SJSA1 (cell line): ENCODE measurements at places on chromosomes 13 and 19.

DNA sequence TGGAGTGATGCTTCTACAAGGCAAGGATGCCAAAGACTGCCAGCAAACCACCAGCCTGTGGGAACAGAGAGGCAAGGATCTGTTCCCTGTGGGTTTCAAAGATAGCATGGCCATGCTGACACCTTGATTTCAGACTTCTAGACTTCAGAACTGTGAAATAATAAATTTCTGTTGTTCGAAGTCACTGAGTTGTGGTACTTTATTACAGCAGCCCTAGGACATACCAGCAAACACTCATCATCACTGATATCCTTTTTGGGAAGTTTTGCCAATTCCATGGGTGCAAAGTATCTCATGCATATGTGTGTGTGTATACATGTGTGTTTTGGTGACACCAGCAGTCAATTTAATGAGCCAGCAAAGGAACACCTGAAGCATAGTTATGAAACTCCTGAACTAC lies 21.0 kb downstream of the LMO7 start:
- no peak for DNase-seq

DNA sequence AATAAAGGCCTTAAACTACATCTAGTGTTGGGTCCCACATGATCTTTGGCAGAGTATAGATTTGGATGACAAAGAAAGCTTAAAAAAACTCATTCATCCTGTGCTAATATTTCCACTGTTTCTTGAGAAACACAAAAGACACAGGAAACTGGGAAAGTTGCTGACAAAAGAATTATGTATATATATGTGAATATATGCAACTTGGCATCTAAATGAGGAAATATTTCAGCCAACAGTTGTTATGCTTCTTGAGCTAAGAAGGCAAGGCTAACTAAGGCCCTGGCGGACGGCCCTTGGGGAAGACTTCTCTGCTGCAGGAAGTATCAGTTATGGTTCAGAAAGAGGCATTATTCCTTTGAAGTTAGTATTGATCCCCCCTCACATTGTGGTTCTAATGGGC lies 491.8 kb downstream of the DIAPH3 start:
- no peak for DNase-seq

DNA sequence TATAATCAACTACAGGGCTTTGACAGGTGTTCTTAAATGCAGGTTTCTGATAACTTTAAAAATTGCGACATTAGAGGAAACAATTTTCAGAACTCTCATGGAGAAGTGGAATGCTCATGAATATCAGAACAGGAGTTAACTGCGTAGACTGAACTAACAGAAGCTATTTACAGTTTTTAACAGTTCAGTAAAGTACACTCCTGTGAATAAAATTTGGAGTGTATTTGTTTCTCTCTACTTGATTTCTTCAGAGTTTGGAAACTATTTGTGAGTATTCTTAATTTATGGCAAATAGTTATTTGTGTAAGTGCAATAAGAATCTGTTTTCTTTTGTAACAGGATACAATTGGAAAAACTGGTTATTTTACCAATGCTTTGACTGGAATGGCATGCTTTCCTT lies 114.4 kb downstream of the TNFRSF19 start:
- DNase-seq, result no peak

DNA sequence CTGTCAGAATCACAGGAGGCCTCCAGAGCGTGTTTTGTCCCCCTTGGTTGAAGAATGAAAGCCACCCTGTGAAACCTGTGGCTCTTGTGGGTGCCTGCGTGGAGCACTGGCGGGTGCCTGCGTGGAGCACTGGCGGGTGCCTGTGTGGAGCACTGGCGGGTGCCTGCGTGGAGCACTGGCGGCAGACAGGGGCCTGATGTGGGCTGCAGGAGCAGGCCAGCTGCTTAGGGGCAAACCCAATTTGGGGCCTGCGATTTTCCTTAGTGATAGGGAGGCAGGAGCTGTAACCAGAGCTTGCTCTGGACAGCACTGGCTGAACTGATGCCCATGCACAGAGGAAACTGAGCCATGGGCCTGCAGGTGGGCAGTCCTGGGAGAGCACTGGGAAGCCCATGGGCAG lies 24.3 kb downstream of the ARHGEF7 start:
- DNase-seq, result peak; percentile 5

DNA sequence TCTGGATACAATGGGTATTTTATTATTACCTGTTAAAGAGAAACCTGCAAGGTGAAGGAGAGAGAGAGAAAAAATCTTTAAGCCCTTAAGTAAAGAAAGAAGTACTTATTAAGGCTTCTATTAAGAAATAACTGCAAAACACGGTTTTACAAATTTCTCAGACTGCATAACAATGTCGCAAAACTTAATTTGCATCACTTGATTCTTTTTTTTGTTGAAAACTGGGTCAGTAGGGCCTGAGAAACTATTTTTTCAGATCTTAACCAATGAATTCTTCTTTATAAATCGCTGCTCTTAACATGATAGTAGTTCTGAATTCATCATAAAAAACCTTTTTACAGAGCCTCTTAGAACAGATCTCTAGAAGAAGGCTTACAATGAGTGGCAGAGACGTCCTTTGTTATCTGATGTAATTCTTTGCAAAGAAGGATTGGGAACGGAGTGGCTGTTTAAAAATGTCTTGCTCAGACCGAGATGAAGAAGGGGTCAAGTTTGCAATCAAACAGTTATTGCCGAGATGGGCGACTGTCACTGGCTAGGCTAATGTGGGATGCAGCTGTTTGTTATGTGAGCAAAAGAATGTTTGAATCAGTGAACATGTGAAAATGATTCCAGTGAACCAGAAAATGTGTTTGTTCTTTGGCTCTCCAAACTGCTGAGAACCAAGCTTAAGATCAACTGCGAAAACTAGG lies 76.3 kb downstream of the ZNF536 start:
- DNase-seq, result no peak

- DNase-seq, result no peak
Observed at GRCh38 chr19:33177417-33177979, 16.6 kb upstream of the LRP3 start.

- DNase-seq, result no peak
Observed at GRCh38 chr13:49000247-49000646, 24.5 kb downstream of the FNDC3A start.

DNA sequence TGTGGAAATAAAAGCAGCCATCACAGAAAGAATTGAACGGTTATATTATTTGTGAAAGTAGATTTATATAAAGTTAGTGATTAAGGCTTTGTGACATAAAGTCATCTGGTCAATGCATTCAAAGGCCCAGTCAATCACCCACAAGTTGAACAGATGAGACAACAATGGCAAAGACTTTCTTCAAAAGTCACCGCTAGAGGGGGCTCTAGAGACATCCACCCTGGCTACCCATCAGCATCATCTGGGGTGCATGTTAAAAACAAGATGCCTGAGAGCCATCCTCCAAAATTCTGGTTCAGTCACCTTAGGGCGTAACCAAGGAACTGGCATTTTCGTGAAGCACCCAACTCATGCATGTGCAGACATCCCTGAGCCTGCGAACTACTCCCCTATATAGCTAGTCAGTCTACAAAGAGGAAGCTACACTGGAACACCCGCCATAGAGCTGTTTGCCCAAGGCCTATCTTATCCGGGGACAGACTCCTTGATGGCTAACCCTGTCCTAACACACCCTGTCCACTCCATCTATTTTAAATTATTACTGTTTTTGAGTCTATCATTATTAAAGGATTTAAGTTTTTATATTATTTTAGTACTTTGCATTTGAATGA lies 970.5 kb downstream of the UQCRFS1 start:
- DNase-seq, result no peak

DNA sequence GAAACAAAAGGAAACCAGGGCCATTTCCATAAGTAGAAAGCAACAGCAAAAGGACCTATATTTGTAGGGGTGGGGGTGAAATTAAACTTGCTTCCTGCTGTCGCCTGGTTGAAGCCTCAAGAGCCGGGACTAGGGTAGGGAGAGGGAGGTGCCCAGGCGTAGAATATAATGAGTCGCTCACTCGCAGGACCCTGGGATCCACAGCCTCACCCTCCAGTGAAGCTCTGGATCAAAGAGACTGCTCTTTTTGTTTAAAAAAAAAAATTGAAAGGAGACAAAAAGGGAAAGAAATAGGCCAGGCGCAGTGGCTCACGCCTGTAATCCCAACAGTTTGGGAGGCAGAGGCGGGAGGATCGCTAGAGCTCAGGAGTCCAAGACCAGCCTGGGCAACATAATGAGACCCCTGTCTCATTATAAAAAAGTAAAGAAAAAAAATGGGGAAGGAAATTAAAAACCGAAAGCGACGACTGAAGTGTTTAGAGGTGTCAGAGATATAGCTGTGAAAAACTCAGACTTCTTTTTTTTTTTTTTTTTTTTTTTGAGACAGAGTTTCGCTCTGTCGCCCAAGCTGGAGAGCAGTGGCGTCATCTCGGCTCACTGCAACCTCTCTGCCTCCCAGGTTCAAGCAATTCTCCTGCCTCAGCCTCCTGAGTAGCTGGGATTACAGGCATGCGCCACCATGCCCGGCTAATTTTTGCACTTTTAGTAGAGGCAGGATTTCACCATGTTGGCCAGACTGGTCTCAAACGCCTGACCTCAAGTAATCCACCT lies 10.9 kb upstream of the ADGRE5 start:
- no peak for DNase-seq

- DNase-seq, result no peak
Observed at GRCh38 chr13:77176350-77176749, 149.4 kb upstream of the FBXL3 start.

DNA sequence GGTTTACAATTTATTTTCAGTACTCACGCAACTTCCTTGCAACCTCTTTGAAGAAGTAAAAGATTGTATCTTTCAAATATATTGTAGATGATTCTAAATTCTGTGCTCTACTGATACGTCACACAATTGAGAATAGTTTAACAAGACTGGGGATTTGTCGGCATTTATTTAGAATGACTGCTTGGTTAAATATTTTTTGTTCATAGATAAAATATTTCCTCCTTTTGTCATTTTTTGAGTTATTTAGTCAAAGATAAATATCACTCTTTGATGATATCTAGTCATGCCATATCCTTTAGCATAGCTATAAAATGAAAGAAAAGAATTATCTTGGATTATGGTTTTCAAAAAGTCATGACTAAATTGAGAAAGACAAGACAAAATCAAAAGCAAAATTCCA lies 2747.8 kb downstream of the PCDH9 start:
- DNase-seq, result no peak

DNA sequence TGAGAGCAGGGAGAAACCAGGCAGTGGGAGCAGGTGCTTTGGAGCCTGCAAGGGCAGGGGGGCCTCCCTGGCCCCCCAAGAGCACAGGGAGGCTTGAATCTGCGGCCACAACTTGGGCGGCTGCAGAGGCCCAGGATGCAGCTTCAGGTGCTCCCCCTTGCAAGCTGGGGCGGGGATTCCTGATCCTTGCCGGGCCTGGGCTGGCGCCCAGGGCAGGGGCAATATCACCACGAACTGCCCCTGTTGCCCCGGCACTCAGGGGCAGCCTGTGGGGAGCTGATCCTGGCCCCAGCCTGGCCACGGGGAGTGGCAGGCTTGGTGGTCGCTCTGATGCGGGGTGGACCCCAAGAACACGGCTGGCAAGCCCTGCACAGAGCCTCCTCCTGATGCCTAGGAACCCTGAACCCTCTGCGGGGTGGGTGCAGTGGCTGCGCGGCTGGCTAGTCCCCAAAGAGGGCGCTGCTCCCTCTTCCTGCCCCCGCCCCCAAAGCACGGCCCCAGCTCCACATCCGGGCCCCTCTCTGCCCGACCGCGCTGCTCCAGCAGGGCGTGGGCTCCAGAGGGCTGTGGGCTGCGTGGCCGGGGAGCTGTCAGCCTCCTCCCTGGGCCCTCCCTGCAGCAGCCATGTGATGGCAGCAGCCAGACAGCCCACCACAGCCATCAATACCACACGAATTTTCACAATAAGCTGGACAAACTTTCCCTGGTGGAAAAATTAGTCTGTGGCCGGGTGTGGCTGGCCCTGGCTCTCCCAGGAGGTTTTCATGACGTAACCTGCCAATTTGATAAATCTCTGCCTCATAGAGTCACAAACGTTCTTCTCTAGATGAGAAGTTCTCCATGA lies 21.0 kb downstream of the TNFSF9 start:
- DNase-seq, result peak; percentile 68

DNA sequence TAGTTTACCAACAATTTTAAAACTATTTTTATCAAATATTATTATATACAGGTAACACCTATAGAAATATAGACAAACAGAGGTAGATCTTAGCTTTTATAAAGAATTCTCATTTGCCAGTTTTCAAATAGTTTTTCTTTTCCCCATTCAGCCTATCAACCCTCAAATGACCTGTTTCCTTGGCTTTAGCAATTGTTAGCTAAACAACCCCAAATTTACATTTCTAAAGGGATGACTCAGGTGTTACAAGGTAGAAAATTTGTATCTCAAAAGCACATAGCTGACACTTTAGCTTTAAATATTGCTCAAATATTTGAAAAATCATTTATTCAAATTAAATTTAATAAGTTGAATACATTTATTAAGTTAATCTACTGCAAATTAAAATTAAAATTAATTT lies 1207.2 kb downstream of the SLITRK1 start:
- DNase-seq, result no peak

DNA sequence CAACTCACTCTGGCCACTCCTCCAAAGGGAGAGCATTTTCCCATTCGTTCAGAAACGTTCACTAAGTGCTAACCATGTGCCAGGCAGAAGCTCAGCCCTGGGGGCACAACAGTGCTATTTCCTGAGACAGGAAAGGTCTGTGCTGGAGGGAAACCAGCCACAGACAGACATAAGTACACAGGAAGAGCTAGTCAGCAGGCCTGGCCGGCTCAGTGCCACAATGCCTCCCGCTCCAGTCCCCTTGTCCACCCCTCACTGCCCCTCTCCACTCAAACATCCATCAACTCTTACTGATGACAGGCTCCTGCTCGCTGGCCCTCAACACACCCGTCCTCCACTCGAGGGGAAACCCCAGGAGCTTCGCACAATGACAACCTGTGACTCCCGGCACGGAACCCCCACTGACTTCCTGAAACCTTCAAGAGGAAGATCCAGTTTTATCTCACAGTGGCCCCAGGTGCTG lies 11.3 kb upstream of the PLA2G4C start:
- DNase-seq, result no peak

- no peak for DNase-seq
Observed at GRCh38 chr13:96720446-96720845, 273.8 kb downstream of the OXGR1 start.

GRCh38 chr13:40963927-40964326 lies 55.2 kb downstream of the ELF1 start:
- no peak for DNase-seq

DNA sequence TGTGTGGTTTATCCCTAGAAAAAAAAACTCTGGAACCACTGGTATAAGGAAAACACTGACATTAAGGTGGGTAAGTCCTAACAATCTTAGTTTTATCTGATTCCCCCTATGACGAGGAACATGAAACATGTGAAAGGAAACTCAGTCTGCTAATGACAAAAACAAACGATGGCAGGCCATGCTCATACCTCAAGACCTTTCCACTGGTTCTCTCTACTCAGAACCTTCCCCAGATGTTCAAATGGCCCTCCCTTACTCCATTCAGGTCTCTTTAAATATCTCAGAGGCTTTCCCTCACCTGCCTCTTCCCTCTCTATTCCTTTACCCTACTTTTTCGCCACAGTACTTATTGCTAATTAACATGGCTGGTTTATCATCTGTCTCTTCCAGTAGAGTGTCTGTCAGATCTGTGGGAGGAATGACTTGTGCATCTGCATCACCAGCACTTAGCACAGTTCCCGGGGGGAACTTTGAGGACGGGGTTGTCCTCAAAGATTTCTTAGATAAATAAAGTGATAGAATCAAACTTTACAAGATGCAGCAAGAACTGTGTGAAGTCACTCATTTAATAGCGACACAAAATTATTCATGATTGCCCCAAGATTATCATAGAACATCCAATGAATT lies 1.5 kb downstream of the TUBGCP3 start:
- no peak for DNase-seq
